Spinal cord (tissue), 10 donors: ENCODE measurements at places on chromosomes 13 and 19.

- DNase-seq, result no peak
Observed at GRCh38 chr13:75357576-75358289, 124.2 kb downstream of the TBC1D4 start.

DNA sequence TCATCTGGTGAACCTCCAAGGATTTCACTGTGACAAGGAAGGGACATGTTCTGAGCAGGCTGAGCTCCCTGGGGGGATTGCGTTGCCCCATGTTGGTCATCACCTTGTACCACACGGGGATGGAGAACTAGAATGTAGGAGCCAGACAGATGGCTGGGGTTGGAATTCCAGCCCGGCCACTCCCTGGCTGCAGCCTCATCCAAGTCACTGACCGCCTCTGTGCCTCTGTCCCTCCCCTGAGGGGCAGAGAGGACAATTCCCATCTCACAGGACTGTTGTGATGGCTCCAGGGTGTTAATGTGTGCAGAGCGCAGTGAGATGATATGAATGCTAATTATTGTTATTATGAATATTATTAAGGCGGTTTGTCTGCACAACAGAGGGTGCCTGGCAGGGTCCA, 24.1 kb downstream of the ADGRL1 start:
- DNase-seq, result no peak

DNA sequence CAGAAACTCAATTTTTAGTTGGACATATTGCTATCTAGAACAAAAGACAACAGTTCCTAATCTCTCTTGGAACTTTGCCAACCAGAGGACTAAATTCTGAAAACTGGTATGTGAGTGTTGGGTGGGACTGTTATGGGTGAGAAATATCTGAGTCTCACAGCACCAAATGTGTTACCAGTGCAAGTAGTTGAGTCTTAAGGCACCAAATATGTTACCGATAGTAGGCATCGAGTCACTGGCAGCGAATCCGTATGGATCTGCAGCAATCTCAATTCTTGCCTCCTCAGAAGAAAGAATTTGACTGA, 575.2 kb downstream of the DACH1 start:
- no peak for DNase-seq

DNA sequence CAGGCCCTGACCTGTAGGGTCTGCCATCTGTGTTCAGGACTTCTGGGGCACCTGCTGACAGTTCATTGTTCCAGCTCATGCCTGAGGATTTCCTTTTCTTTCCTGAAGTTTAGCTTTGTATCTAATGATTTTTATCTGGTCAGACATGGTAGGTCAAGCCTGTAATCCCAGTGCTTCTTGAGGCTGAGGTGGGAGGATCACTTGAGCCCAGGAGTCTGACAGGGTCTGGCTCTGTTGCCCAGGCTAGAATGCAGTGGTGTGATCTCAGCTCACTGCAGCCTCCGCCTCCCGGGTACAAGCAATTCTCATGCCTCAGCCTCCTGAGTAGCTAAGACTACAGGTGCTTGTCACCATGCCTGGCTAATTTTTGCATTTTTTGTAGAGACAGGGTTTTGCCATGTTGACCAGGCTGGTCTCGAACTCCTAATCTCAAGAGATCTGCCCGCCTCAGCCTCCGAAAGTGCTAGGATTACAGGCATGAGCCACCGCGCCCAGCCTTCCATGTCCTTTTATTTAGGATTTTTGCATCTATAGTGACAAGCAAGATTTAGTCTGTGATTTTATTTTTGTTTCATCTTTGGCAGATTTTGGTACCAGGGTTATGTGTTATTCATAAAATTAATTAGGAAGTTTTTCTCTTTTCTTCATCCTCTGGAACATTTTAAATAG, 33.2 kb downstream of the CHST8 start:
- no peak for DNase-seq

DNA sequence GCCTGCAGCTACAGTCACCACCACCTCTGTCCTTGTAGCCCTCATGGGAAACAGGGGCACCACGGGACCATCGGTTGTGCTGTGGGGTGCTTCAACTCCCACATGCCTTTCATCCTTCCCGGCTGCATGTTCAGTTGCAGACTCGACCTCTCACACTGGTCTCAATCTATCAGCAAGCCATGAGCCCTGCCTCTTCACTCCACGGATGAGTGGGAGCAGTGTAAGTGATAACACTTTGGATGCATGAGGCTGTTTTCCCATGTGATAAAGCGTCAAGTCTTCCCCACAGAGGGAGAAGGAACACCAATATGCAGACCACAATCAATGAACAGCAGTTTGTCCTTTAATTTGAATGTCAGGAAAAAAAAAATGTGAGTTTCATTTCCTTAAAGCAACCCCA, 12.2 kb downstream of the SERP2 start:
- DNase-seq, result no peak

DNA sequence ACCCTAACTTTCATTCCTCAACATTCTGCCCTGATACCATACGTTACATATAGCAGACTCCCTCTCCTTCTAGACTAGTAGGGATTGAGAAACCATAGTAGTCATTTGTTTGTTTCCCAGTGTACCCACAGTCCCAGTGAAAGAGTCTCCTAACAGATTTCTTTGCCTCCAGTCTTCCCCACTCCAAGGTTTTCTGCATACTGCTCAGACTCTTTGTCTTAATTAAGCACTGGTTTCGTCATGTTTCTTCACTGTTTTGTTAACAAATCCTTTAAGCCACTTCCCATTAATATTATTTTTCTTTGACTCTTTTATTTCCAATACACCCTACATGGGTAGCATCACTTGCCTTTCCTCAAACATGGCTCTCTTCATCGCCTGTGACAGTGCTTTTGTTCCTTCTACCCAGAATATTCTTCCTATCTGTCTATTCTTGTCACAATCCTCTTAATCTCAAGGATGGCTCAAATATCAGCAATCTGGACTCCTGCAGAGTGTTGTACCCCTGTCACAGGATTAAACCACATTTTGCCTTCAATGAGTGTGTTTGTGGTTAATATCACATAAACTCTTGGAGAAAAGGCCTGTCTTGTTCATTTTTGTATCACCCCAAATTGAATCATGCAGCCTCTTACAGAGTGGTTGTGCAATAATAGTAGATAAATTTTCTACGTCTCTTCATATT, 92.7 kb upstream of the KLF12 start:
- DNase-seq, result no peak

GRCh38 chr13:59111751-59112171, 1052.0 kb downstream of the DIAPH3 start:
- DNase-seq, result peak; percentile 6

- no peak for DNase-seq
Observed at GRCh38 chr19:49871349-49871985, 4.1 kb upstream of the PNKP start.

- no peak for DNase-seq
Observed at GRCh38 chr13:22176968-22177520, 506.2 kb downstream of the FGF9 start.

DNA sequence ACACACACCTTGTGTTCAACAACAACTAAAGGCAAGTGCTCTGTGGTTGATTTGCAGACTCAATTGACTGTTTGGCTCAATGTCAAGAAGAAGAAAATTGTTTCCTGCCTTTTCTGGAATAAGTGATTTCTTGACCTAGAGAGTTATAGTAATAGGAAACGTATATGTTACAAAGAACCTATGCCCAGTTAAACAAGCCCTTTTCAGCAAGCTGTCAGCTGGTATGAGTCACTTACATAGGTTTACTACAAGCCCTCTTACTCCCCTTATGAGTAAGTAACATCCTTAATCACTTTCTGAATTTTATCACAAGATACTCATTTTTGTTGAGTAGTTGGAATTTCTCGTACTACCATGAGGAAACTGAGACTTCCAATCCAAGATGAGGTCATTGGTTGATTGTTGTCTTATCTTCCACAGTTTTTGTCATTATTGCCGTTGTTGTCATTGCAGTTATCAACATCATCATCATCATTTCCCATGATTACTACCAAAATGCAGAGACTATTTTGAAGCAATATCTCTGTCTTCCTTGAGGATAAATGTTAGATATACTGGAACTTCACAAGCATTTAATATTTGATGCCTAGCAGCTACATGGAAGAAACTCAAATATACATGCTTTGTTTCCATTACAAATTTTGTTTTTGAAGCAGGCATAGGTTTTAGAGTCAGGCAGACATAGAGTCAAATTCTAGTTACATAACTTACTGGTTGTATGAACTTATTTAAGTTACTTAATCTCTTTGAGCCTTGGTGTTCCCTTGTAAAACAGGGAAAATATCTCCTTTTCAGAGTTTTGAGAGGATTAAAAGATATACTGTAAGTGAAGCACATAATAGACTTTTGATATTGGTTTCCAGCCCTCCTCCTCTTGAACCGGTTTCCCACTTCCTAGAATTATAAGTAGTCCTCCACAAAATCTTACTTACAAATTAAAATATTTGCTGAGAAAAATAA, 106.0 kb downstream of the RAP2A start:
- DNase-seq, result no peak

GRCh38 chr13:52894413-52894812, 46.0 kb upstream of the PCDH8 start:
- DNase-seq, result no peak

GRCh38 chr19:10920781-10921180, 7.7 kb downstream of the YIPF2 start:
- no peak for DNase-seq

- peak; percentile 78 for DNase-seq
Observed at GRCh38 chr13:57740719-57741118, 109.2 kb downstream of the PCDH17 start.

- no peak for DNase-seq
Observed at GRCh38 chr13:98157188-98157587, 14.3 kb downstream of the FARP1 start.

- no peak for DNase-seq
Observed at GRCh38 chr13:45951724-45952123, 100.2 kb upstream of the SIAH3 start.

- DNase-seq, result no peak
Observed at GRCh38 chr19:35223084-35223790, 5.3 kb downstream of the FAM187B start.

- no peak for DNase-seq
Observed at GRCh38 chr13:31967155-31967554, 64.4 kb upstream of the FRY start.

GRCh38 chr13:80448725-80449124, 107.8 kb upstream of the SPRY2 start:
- no peak for DNase-seq

GRCh38 chr19:53898636-53899341, 10.3 kb upstream of the CACNG7 start:
- DNase-seq, result no peak

- no peak for DNase-seq
Observed at GRCh38 chr13:25375727-25376358, 4.1 kb downstream of the ATP8A2 start.

- no peak for DNase-seq
Observed at GRCh38 chr13:112750570-112750969, 60.7 kb downstream of the ATP11A start.

GRCh38 chr19:10139952-10140351, 20.3 kb upstream of the EIF3G start:
- no peak for DNase-seq

GRCh38 chr13:59706101-59706976, 457.4 kb downstream of the DIAPH3 start:
- DNase-seq, result no peak

GRCh38 chr19:29694669-29695627, 20.1 kb downstream of the C19orf12 start:
- DNase-seq, result no peak

DNA sequence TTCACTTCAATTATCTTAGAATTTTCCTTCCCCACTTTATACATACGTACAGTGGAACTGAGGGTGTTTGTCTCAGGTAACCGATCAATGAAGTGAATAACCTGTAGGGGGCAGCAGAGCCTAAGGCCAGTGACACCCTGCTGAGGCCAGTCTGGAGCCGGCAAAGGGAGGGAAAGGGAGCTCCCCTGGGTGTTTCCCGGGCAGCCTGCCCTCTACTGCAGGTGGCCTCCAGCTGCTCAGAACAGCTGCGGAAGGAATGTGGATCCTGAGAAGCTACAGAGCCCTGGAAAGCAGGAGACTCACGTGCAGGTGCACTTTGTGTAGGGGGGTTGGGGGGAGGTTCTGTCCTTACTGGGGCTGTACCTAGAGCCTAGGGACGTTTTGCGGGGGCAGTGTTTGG, 832 bp upstream of the ZNF491 start:
- DNase-seq, result peak; percentile 92

GRCh38 chr13:37479916-37480315, 118.7 kb downstream of the POSTN start:
- DNase-seq, result no peak

DNA sequence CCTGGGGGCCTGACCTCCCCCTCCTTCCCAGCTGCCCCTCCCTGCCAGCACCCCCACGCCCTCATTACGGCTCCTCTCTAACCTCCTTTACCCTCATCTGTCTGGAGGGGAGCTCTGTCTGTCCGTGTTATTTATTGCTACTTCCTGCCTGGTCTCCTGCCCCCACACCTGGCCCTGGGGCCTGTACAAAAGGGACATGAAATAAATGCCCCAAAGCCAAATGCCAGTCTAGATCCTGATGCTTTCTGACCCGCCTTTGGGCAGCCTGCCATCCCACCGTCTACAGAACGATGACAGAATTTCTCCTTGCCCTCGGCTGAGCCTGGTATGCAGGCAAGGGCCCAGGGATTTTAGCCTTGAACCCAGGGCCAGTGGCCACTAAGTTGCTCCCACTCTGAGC, 15.4 kb upstream of the CD22 start:
- DNase-seq, result no peak

DNA sequence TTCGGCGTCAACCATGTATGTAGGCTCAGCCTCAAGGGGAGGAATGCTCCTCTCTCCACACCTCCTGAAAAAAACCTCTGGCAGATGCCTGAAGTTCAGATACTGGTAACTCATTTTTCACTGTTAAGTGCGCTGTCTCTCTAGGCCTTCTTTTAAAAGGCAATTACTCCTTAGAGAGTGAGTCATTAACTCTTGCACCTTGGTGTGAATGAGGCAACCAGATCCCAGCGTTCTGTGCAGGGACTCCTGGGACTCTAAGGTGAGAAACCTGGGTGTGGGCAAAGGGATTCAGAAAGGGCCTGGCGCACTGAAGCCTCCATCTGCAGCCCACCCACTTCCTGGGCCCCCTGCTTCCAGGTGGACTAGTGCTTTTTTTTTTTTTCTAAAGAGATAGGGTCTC, 71.7 kb downstream of the SIAH3 start:
- DNase-seq, result no peak

GRCh38 chr13:35016362-35017112, 74.5 kb downstream of the NBEA start:
- peak; percentile 4 for DNase-seq

GRCh38 chr19:48826606-48827020, 9.7 kb downstream of the HSD17B14 start:
- DNase-seq, result no peak

- DNase-seq, result peak; percentile 93
Observed at GRCh38 chr19:5987077-5987818, 9.3 kb upstream of the RANBP3 start.

- no peak for DNase-seq
Observed at GRCh38 chr19:30930941-30931706, 418.1 kb downstream of the TSHZ3 start.

- DNase-seq, result no peak
Observed at GRCh38 chr19:3543150-3544057, 4.4 kb downstream of the TEKTIP1 start.

- no peak for DNase-seq
Observed at GRCh38 chr19:50415661-50416033, 3.1 kb upstream of the SPIB start.

GRCh38 chr13:48334534-48335127, 31.1 kb downstream of the RB1 start:
- DNase-seq, result no peak

GRCh38 chr13:28620011-28620830, 38.7 kb upstream of the POMP start:
- DNase-seq, result no peak
